ENCODE measurements at places on chromosomes 5 and 9. TPM values are rescaled to one million over a fixed set of nuclear protein-coding genes. Genes with fewer than 3 reads are reported as not detected.

Gene C5orf63
- total RNA-seq: not detected

Gene CMYA5
- total RNA-seq: 0.65 TPM

Gene GSN
- 52.3 TPM for total RNA-seq

Gene IRX2
- total RNA-seq: 47.5 TPM

Gene ZNF483
- total RNA-seq: 83.8 TPM

Gene SOHLH1
- not detected for total RNA-seq

Gene ACTBL2
- not detected for total RNA-seq

Gene FOXD4L3
- not detected for total RNA-seq

GRCh38 chr5:79686799-79687198 is 2.8 kb upstream of the CMYA5 start:
- no peak for DNase-seq

- no peak for DNase-seq
These were observed 36.2 kb upstream of the ACO1 start for GRCh38 chr9:32348106-32348695.

GRCh38 chr9:25857147-25857546 is 178.9 kb upstream of the TUSC1 start:
- no peak for DNase-seq

DNA sequence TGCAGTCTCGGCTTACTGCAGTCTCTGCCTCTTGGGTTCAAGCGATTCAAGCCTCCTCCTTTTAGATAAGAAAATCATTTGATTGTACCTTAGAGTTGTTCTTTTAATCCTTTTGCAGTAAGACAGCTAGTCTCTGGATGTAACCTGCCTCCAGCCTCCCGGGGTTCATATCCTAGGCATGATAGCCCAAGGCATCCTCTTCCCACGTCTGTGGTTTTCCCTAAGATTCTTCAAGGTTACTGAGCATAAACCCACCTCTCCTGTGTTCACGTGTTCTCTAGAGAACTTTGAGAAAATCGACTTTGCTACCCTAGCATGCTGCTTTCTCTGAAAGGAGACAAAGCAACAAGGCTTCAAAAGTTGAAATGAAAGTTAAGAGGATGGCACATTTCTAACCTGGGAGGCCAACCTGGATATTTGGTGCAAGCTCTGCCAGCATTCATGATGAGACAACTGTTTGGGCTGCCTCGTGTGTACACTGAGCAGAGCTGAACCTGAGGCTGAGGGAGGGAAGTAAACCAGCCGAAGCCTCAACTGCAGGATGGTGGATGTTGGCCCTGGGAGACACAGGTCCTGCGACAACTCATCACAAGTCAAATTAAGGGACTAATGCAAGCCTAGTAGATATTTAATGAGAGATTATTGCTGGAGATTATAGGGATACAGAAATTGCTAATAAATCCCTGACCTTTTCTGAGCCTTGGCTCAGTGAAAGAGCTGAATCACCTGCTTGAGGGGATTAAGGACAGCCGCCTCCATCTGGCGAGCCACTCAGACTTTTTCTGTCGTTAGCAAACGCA is 261.8 kb downstream of the ARHGAP26 start:
- DNase-seq: no peak

- DNase-seq: no peak
These were observed 48.4 kb downstream of the STX17 start for GRCh38 chr9:99954819-99955218.

DNA sequence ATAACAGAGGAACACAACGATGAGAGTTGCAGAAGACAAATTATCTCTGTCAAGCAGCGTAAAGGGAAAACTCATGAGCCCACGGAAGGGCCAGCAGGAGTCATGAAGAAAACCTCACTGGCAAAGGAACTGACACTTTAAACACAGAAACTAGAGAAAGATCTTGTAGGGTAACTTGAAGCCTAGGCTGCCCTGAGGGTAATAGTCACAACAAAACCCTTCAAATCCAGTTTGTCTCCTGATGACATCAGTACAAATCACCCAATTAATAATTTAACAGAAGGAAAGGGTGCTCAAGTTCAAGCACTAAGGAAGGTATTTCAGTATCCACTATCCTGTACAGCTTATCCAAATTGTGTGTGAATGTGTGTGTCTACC is 549.1 kb downstream of the MTRR start:
- DNase-seq: no peak

DNA sequence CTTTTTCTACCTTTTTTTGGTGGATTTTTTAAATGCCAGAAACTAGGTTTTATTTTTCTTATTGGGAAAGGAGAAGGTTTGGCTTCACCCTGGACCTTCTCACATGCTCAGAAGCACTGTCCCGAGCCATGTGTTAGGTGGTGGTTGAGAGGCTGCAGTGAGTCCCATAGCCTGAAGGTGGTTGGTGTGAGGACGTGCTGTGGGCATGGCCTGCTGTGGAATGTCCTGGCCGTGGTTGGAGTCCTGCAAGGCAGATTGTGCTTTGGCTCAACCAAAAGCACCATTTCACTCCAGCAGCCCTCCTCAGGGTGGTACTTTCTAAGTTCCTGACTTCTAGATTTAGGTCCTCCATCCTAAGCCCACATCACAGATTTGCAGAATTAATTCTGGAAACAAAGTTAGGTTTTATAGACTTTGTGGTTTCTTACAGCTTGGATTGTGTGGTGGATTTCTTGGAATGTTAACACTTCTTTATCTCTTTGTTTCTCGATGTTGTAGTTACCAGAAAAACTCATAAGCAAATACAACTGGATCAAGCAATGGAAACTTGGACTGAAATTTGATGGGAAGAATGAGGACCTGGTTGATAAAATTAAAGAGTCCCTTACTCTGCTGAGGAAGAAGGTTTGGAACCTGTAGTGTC is 22.6 kb downstream of the OTULIN start:
- no peak for DNase-seq

GRCh38 chr5:154334406-154335064 is 111.3 kb upstream of the SAP30L start:
- no peak for DNase-seq

DNA sequence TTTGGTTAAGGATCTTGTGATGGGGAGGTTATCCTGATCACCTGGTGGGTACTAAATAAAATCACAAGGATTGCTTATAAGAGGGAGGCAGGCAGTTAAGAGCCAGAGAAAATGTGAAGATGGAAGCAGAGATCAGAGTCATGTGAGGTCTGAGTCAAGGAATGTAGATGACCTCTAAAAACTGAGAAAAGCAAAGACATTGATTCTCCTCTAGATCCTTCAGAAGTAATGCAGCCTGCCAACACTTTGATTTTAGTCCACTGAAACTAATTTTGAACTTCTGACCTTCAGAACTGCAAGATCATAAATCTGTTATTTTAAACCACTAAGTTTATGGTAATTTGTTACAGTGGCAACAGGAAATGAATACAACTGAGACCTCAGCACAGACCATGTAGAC is 499.0 kb downstream of the GADD45G start:
- DNase-seq: no peak

- DNase-seq: no peak
These were observed 69.0 kb downstream of the DOCK2 start for GRCh38 chr5:169706071-169706470.

- DNase-seq: no peak
These were observed 24.2 kb downstream of the POU5F2 start for GRCh38 chr5:93717162-93717561.

DNA sequence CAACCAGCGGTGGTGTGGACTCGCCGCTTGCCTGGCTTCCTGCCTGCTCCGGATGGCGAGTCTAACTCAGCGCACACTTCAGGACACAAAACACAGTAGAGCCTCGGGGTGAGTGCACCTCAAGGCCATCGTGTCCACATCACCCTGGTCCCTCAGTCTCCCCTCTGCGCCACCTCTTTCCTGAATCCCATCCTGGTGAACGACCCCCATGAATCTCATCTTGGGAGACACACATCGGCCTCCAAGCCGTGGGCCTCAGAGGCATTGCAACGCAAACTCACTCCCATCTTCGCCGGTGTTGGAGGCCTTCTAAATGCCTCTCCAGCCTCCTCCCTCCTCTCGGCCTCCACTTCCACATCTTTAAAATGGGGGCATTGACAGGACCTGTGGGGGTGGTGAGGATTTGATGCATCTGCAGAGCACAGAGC is 124.3 kb downstream of the COL23A1 start:
- no peak for DNase-seq

DNA sequence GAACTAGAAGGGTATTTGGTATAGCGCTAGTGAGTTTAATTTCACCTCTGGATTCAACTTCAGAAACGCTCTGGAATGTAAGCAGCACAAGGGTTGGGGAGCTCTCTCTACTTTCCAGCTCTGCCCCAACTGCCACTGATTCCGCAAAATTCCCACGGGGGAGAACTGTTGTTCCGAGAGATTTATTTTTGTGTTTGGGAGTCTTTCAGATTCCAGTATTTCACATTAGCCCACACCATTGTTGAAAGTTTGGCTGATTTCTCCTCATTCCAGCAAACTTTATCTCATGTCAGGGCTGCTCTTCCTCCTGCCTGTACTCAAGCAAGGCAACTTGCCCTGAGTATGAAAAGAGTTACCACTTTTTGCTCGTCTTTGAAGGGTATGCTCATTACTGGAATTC is 198.5 kb upstream of the EGFLAM start:
- no peak for DNase-seq

DNA sequence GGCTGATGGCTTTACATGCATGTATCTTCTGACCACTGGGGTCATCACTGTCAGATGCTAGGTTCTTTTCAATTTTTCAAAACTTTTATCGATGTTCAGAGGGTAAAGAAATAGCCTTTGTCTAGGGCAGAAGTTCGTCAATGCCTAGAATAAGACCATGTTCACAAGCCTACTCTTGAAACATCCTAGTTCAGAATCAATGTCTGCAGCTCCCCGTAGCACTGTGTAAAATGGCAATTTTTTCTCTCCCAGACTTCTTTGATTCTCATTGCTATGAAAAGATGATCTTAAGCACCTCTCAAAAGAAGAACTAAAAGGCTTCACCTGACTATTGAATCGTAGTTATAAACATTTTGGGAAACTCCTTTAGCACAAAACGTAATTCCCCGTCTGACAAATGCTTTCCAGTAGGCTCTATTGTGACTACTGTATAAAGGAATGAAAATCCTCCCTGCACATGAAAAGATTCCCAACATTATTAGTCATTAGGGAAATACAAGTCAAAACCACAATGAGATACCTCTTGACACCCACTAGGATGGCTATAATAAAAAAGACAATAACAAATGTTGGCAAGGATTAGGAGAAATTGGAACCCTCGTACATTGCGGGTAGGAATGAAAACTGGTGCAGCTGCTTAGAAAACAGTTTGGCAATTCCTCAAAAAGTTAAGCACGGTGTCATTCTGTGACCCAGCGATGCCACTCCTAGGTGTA is 263.5 kb downstream of the ARHGAP26 start:
- DNase-seq: no peak

Data from H1 (cell line).